Small intestine (tissue), 16 donors: ENCODE measurements at places on chromosomes 16 and 17.
A peak's percentile ranks its signal among the peaks of the same experiment; 100 is the strongest.

GRCh38 chr17:17621254-17621653 lies 29.7 kb upstream of the PEMT start:
- no peak for DNase-seq
- H3K27ac ChIP-seq = no peak overlapping the region
- no peaks in the 10 kb centered on the region for H3K27me3 ChIP-seq

DNA sequence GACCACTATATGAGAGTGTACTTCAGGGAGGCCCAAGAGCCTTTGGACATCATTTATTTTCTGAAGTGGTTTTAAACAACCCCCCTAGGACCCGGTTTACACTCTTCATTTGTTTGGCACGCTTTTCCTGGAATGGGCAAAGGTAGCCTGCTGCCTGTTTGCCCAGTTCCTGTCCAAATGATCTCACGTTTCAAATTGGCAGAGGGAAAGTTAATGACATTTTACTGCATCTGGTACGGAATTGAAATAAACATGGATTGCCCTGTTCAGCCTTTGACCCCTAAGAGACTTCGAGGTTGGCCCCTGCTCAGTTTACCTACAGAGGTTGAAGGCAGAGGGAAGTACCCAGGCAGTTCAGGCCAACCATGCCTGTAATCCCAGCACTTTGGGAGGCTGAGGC lies 5.8 kb upstream of the RPRML start:
- peak overlapping the region; percentile 26 for H3K27ac ChIP-seq
- H3K4me3 ChIP-seq = no peak overlapping the region
- no peaks in the 10 kb centered on the region for H3K4me1 ChIP-seq

DNA sequence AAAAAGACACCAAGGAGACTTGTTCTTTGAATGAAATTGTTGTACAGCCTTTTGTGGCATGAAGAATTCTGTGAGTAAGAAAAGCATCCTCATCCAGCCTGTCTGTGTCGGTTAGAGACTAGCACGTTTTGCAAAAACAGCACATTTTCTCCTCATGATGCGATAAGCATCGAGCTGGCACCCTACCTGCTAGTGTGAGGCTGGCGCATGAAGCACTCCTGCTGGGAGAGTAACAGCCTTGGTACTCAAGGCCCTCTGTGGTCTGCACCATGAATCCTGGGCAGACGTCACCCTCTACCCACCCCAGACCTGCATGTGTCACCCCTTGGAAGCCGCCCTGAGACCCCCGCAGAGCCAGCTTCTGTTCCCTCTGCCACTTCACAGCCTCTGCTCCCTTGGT lies 92.6 kb upstream of the TMEM132E start:
- no peaks in the 10 kb centered on the region for H3K4me1 ChIP-seq
- no peaks in the 10 kb centered on the region for H3K36me3 ChIP-seq
- H3K27me3 ChIP-seq = no peaks in the 10 kb centered on the region
- no peak for DNase-seq

- H3K4me3 ChIP-seq = no peak overlapping the region
- H3K27ac ChIP-seq = no peak overlapping the region
- no peaks in the 10 kb centered on the region for H3K36me3 ChIP-seq
- no peaks in the 10 kb centered on the region for H3K4me1 ChIP-seq
- DNase-seq = no peak
These were observed 277.1 kb downstream of the CEP112 start for GRCh38 chr17:65914784-65915342.

GRCh38 chr17:81058263-81058871 lies 23.4 kb downstream of the BAIAP2 start:
- peaks cover 6% of the 10 kb centered on the region for H3K4me1 ChIP-seq
- no peaks in the 10 kb centered on the region for H3K27me3 ChIP-seq
- H3K4me3 ChIP-seq = no peak overlapping the region

- H3K27ac ChIP-seq = no peak overlapping the region
- H3K36me3 ChIP-seq = peaks cover 11% of the 10 kb centered on the region
- no peaks in the 10 kb centered on the region for H3K4me1 ChIP-seq
- H3K27me3 ChIP-seq = no peaks in the 10 kb centered on the region
- no peak for DNase-seq
- no peak overlapping the region for H3K4me3 ChIP-seq
These were observed 86.3 kb downstream of the SDR42E1 start for GRCh38 chr16:81925016-81925415.

GRCh38 chr17:14011740-14012405 lies 57.4 kb upstream of the COX10 start:
- no peaks in the 10 kb centered on the region for H3K36me3 ChIP-seq
- no peak overlapping the region for H3K4me3 ChIP-seq
- no peaks in the 10 kb centered on the region for H3K27me3 ChIP-seq
- H3K27ac ChIP-seq = no peak overlapping the region

DNA sequence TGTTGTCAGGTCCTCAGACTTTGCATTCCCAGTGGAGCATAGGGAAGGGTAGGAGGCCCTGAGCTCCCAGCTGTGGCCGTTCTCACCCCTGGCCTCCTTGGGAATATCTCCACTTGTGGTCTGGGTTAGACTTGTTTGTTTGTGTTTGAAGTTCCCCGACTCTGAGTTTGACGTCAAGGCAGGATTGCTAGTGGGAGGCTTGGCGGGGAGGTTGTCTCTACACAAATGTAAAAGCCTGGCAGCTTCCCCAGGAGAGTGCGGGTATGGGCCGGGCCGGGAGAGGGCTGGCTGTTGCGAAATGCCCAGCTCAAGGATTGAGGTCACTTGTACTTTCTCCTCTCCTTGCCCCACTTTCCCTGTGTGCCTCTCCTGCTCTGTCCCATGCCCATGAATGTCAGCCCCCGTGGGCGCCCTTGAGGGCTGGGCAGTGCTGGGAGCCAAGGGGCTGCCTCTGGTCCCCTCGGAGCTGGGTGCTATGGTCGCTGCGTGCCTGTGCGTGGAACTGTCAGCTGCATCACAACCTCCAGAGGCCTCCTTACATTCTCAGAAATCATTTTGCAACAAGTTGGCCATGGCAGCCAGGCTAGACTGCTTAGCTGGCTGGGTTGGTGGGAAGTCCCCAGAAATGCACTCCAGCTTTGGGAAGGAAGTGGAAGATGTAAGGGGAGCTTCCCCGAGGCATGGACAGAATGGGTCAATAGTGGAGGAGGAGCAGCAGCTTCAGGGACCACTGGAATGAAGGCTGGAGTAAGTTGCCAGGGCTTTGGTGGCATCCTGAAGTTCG lies 84.3 kb downstream of the KSR1 start:
- no peak overlapping the region for H3K27ac ChIP-seq
- H3K27me3 ChIP-seq = no peaks in the 10 kb centered on the region
- H3K4me3 ChIP-seq = no peak overlapping the region
- peaks cover 21% of the 10 kb centered on the region for H3K36me3 ChIP-seq

GRCh38 chr17:71516149-71516548 lies 604.7 kb upstream of the SOX9 start:
- no peak overlapping the region for H3K27ac ChIP-seq
- H3K4me3 ChIP-seq = no peak overlapping the region
- H3K36me3 ChIP-seq = no peaks in the 10 kb centered on the region

DNA sequence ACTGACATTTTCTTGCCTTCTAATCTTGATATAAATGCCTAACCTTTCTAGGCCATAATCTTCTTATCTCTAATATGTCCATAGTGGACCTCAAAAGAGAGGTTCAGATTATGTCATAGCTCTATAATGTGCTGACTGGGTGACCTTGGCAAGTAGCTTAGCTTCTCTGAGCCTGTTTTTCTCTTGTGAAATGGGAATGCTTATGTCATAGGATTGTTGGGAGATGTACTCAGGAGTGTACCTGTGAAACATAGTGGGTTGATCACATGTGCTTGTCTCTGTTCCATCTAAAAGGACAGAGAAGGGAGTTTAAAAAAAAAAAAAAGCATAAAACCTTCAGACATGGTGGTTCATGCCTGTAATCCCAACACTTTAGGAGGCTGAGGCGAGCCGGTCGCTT lies 2.4 kb downstream of the MED9 start:
- H3K36me3 ChIP-seq = no peaks in the 10 kb centered on the region
- no peaks in the 10 kb centered on the region for H3K27me3 ChIP-seq
- no peak for DNase-seq
- H3K4me1 ChIP-seq = peaks cover 7% of the 10 kb centered on the region
- H3K27ac ChIP-seq = no peak overlapping the region

DNA sequence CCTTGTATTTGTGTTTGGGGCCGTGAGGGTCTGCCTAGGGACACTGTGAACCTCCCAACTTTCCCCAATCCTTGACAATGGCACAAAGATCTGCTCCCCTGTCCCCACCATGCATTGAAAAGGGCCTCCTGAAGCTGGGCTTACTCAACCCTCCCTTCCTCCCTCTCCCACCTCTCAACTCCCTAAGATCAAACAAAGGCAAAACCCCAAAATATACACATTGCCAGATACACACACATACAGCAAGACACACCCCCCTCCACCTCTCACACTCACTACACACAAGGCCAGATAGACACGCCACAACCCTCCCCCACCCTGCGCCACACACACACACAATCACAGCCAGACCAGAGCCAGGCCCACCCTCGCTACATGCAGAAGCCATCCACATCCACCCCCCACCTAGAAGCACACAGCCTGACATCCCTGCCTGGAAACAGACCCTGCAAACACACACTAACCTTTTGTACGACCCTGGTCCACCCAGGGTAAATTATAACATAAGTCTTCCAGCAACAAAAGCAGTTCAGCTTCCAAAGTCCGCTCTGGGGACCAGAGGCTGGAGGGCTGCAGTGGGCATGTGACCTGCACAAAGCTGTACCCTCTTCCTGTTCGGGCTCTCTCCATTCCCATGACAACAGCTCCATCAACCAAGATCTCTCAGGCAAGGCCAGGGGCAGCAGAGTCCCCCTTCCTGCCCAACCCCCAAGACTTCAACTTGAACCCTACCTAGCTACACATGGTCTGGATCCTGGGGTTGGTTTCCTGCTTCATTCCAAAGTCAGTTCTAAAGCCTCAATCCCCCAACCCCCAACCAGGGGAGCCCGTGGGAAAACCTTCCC lies 1.9 kb downstream of the PCGF2 start:
- no peak for DNase-seq
- H3K4me3 ChIP-seq = no peak overlapping the region
- H3K27me3 ChIP-seq = peaks cover 10% of the 10 kb centered on the region

- no peaks in the 10 kb centered on the region for H3K4me1 ChIP-seq
- no peak overlapping the region for H3K4me3 ChIP-seq
- DNase-seq = peak; percentile 35
- no peak overlapping the region for H3K27ac ChIP-seq
- no peaks in the 10 kb centered on the region for H3K36me3 ChIP-seq
These were observed 10.4 kb upstream of the HERPUD1 start for GRCh38 chr16:56921571-56921970.

- H3K4me1 ChIP-seq = peaks cover 33% of the 10 kb centered on the region
- H3K27me3 ChIP-seq = no peaks in the 10 kb centered on the region
- DNase-seq = peak; percentile 78
- H3K27ac ChIP-seq = no peak overlapping the region
- H3K36me3 ChIP-seq = no peaks in the 10 kb centered on the region
- no peak overlapping the region for H3K4me3 ChIP-seq
These were observed 15.7 kb downstream of the CAVIN1 start for GRCh38 chr17:42407289-42407836.

DNA sequence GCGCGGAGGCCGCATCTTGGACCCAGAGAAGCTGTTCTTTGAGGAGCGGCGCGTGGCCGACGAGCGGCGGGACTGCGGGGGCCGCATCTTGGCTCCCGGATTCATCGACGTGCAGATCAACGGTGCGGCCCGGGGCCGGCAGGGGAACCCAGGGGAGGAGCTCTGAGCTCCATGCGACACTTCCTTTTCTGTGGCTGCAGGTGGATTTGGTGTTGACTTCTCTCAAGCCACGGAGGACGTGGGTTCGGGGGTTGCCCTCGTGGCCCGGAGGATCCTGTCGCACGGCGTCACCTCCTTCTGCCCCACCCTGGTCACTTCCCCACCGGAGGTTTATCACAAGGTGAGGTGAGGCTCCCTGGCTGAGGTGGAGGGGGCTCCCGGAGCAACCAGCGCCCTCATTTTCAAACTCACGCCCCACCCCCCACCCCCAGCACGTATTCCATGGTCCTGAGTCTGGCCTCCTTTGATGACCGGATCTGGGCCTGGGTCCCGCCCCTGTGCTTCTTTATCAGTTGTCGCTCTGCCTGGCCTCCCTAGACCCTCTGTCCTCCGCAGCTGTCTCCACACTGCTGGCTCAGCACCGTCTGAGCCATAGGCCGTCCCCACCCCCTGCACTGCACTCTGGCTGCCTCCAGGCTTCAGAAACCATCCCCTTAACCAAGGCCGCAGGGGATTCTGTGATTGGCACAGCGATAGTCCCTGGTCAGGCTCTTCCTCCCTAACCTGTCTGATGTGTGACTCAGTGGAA lies 787 bp downstream of the AMDHD2 start:
- peak; percentile 75 for DNase-seq
- H3K36me3 ChIP-seq = peaks cover 82% of the 10 kb centered on the region
- peak overlapping the region; percentile 89 for H3K27ac ChIP-seq
- H3K4me1 ChIP-seq = peaks cover 79% of the 10 kb centered on the region

- H3K36me3 ChIP-seq = peaks cover 3% of the 10 kb centered on the region
- peak overlapping the region; percentile 12 for H3K4me3 ChIP-seq
- peak; percentile 80 for DNase-seq
- peak overlapping the region; percentile 89 for H3K27ac ChIP-seq
- H3K27me3 ChIP-seq = no peaks in the 10 kb centered on the region
These were observed 24.2 kb upstream of the TMC5 start for GRCh38 chr16:19393226-19394111.
